Ammon's horn (tissue), 1 donor: ENCODE measurements at places on chromosomes 5 and 9.
A peak's percentile ranks its signal among the peaks of the same experiment; 100 is the strongest.

- no peak for DNase-seq
These were observed 4.7 kb downstream of the CXXC5 start for GRCh38 chr5:139652788-139653241.

- no peak for DNase-seq
These were observed 277.1 kb downstream of the NR3C1 start for GRCh38 chr5:143126174-143127019.

- peak; percentile 90 for DNase-seq
These were observed at the start of gene ZFP62 for GRCh38 chr5:180860887-180861822. Gene ZFP62 (minus strand): TSS chr5:180861276. CDS start chr5:180861219, 57 bp downstream.

DNA sequence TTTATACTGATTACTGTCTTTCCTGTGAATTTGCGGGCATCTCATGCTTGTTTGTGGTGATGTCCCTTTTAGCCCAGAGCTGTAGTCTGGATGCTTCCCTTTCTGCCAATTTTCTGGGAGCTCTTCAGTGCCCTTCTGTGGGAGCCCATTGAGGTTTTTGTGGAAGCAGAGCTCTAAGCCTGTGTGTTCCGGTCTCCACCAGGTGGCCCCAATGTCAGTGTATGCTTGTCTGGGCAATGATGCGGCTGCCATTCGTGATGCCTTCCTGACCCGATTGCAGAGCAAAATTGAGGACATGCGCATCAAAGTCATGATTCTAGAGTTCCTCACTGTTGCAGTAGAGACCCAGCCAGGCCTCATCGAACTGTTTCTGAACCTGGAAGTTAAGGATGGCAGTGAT lies 35.1 kb downstream of the SH3GLB2 start:
- peak; percentile 82 for DNase-seq

- DNase-seq, result no peak
These were observed 39.9 kb upstream of the CPLX2 start for GRCh38 chr5:175831507-175831906.

DNA sequence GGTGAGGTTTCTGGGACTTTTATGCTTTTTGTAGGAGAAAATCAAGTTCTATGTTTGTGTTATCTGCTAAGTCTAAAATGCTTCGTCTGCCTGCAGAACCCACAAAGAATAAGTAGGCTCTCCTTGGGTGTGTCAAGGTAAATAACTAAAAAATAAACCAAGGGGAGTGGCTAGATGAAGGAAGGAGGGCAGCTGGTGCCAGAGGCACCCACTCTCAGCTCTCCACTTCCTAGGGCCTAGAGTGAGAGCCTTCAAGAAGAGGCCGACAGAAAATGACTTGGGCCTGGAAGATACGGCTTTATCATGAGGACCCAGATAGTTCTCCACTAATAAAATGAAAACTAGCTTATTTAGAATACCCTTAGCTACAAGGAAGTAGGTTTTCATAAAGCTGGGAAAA lies 147.4 kb downstream of the CDK5RAP2 start:
- no peak for DNase-seq
